ENCODE measurements at places on chromosomes 6 and 20.

DNA sequence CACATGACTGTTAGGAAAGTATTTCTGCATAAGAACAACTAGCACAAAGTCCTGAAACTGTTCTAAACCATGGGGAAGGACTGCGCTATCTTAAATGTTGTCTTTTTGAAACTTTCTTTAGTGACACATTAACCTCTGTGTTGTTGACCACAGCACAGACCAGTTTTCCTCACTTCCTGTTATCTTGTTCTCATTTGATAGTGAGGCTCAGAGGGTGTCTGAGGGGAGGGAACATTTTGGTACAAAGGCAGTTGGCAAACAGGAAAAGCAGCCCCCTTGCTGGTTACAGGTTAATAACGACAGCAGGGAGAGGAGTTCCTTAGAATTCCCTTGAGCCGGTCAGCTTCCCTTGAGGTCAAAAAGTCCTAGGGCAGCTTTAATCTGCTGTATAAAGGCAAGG, 143.5 kb upstream of the BMP2 start:
- no peak for DNase-seq

DNA sequence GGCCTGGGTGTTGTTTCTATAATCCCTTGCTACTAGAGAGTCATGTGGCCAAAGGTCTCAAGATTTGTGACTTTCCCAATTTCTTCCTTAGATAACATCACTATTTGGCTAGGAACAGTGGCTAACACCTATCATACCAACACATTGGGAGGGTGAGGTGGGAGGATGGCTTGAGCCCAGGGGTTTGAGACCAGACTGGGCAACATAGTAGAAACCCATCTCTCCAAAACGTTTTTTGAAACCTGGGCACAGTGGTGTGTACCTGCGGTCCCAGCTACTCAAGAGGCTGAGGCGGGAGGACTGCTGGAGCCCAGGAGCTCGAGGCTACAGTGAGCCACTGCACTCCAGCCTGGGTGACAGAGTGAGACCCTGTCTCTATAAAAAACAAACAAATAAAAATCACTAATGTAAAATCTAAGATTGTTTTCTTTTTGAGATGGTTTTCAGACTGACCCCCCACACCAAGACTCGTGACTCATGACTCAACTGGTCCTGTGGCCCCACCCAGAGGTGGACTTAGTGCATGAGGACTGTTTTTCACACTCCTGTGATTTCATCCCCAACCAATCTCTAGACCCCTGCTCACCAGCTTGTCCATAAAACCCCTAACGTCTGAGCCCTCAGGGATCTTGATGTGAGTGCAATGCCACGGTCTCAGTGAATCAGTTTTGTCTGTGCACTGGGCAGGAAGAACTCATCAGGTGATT, 48.3 kb upstream of the KIF16B start:
- DNase-seq: no peak

- peak; percentile 3 for DNase-seq
These were observed 78.1 kb downstream of the UNC5CL start for GRCh38 chr6:40960742-40961430.

- DNase-seq: no peak
These were observed 12.9 kb upstream of the MCM3 start for GRCh38 chr6:52297433-52297832.

GRCh38 chr20:59708326-59708725, 104.0 kb downstream of the PHACTR3 start:
- DNase-seq: no peak

GRCh38 chr20:63128956-63129355, 87.0 kb downstream of the YTHDF1 start:
- DNase-seq: no peak

DNA sequence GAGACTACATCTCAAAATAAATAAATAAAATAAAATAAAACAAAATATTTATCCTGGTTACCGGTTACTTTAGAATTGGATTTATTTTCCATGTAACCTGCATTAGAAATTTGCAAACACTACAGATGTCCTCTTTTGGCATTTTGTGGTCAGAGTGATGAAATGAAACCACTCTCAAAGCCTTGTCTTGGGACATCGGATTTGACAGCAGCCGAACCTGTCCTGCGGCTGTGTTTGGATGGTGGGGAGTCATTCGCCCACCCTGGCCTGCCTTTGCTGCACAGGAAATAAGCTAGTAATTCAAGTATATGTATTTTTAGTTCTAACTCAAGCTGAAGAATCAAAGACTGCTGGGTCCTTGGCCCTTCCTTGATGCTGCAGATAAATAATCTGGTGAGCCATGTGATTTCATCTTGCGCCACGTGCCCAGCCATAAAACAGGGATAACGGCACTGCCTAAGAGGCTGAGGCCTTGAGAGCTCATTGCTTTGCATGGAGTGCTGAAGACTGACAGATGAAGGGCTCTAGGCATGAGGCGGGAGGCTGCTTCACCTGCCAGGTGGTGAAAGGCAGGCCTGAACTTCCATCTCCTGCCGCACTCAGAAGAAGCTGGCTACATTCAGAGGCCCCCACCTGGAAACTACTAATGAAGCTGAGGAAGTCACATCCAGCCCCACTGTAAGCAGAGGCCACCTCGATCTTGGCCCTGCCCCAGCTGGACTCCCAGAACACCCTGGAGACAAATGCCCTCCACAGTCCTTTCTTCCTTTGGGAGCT, 76.9 kb downstream of the NOL4L start:
- DNase-seq: peak; percentile 40

GRCh38 chr6:41464019-41464418, 82.2 kb upstream of the FOXP4 start:
- DNase-seq: no peak

DNA sequence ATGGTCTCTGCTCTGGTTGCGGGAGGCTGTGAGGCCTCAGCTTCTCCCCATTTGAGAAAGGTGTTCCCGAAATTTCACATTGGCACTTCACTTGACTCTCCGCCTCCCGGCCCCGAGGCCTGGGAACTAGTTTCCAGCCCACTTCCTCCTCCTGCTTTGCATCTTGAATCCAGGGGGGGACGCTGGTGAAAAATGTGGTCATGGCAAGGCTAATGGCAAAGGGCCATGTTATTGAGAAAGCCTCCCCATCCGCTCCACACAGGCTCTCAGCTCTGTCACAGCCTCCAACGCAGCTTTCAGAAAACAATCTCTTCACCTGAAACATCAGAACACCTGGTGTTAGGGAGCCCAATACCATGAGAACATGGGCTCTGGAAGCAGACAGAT, 5.6 kb downstream of the PLAGL2 start:
- DNase-seq: no peak

- DNase-seq: no peak
These were observed 9.6 kb upstream of the LY6G5C start for GRCh38 chr6:31690231-31691077.

- DNase-seq: no peak
These were observed 92.2 kb downstream of the SOBP start for GRCh38 chr6:107582086-107582485.

DNA sequence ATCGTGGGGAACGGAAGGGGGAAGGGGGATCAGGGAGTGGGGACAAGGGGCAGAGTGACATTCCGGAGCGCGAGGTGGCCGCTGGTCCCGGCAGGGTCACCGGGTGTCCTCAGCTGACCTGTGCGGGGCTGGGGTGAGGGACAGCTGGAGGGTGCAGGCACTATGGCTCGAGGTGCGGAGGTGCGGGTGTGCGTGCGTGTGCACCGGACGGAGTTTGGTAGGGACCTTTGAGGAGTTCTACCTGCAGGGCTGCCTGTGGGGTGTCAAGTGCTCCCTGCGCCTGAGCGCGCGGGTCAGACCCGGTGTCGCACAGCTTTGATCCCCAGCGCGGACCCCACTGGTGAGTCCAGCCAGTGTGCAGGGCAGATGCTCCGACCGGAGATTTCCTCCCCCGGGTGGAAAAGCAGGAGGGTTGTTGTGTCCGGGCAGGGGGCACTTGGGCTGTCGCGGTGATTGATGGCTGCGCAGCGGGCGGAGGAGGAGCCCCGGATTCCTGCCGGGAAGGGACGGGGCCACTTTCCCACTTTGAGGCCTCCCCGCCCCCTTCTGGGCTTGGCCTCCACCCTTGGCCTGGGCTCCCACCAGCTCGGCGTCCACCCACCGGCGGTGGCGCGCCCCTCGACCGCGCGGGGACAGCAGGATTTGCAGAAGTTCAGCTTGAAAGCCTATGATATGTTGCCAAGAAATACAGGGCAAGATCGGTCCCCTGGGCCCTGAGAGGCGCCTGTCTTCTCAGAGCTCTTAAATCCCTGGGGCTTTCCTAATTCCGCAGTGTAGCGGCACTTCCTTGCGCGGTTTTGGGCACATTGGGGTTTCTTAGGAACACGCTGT, 658 bp downstream of the RIN2 start:
- no peak for DNase-seq

DNA sequence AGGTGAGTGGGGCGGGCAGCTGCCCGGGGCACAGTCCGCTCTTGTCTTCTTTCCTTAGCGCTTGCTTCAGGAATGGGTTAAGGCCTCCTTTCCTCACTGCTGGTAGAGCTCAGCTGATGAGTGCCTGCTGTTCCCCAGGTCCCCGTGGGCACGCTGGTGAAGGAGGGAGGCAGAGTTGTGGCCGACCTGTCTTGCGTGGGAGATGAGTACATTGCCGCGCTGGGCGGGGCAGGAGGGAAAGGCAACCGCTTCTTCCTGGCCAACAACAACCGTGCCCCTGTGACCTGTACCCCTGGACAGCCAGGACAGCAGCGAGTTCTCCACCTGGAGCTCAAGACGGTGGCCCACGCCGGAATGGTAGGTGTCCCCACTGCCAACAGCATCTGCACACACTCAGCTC, 15.7 kb downstream of the MTG2 start:
- DNase-seq: no peak

DNA sequence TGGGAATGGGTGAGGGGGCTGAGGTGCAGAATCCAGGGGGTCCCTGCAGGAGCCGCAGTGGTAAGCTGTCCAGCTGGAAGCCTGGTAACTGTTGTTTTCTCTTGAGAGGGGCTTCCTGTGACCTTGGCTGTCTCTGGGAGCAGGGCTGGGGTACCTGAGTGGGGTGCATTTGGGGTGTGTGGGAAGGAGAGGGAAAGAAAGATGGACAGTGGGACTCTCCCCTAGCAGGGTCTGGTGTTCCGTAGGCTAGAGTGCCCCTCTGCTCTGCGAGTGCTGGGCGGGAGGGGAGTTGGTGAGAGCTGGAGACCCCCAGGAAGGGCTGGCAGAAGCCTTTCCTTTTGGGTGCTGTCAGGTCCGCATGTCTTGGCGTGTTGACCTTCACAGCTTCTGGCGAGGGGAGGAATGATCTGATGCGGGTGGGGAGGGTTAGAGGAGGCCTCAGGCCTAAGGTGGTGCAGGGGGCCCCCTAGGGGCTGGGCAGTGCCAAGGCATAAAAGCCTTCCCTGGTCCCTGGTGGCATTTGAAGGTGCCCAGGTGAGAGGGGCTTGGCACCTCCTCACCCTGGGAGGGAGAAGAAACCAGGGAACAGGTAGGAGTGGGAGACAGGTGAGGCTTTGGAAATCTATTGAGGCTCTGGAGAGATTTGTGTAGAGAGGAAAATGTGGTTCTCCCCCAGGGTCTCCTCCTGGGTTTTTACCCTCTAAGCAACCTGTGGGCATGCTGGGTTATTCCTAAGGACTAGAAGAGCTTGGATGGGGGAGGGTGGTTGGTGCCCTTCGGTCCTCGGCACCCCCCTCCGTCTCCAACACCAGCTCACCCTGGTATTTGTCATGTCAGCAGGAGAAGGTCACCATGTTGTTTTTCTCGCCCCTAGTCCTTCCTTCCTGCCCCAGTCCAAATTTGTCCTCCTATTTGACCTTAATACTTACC, 3.3 kb downstream of the VEGFA start:
- DNase-seq: no peak

GRCh38 chr20:48238781-48239180, 453.5 kb upstream of the SULF2 start:
- DNase-seq: no peak

All from NCI-H187 treated with DMSO at 0.1 percent for 48 hours (cell line).